Adrenal gland (tissue), 19 donors: ENCODE measurements at places on chromosomes 7 and 10. TPM values are rescaled to one million over a fixed set of nuclear protein-coding genes. Genes with fewer than 3 reads are reported as not detected.

The CYP3A7 gene
- 0.09 TPM for polyA plus RNA-seq

The MSS51 gene
- polyA plus RNA-seq, result 6.4 TPM

The FAM237B gene
- not detected for polyA plus RNA-seq

The ERVW-1 gene
- polyA plus RNA-seq, result not detected

The LAMB4 gene
- 0.40 TPM for polyA plus RNA-seq

The TBXAS1 gene
- 9.0 TPM for polyA plus RNA-seq

The IL6 gene
- polyA plus RNA-seq, result 1.0 TPM

The EPHB6 gene
- 9.1 TPM for polyA plus RNA-seq

The STEAP1B gene
- 0.24 TPM for polyA plus RNA-seq

The PKD2L1 gene
- 0.72 TPM for polyA plus RNA-seq

The PPIF gene
- 564 TPM for polyA plus RNA-seq

The INSYN2A gene
- not detected for polyA plus RNA-seq

The SPDYE6 gene
- polyA plus RNA-seq, result not detected

The DNAJB6 gene
- 58.9 TPM for polyA plus RNA-seq
